Central memory CD4-positive, alpha-beta T cell (primary cell): ENCODE measurements at places on chromosomes 3 and 15.

DNA sequence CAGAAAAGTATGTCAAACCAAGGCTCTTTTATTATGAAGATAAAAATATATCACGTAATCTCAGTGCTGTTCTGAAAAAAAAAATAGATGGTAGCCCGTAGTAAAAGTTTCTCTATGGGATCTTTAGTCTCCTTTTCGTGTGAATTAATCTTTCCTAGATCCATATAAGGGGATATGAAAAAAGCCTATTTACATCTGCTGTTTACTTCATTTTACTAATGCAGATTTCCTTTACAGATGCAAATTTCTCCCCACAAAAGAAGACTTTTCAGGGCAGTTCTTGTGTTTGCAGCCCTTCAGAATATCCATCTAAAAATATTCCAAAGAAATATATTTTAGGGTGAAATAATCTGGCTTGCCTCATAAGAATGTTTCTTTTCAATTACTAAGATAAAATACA is 1291.7 kb downstream of the ROBO1 start:
- no peak for DNase-seq

DNA sequence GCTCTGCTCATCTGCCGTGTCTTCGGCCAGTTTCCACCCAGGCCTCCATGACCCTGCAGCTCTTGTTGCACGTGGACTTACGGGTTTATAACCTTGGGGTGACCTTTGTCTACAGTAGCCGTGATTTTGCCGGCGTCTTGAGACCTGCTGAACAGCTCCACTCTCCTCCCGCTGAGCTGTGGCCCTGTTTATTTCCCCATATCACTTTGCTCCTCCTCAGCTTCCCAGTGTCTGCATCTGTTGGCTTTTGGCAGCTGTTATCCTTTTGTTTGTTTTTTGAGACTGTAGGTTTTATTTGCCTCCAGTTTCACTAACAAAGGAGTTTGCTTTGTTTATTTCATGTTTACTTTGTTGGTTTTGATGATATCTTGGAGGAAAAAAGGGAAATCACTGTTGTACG is 29.3 kb upstream of the SLC28A1 start:
- no peak for DNase-seq

DNA sequence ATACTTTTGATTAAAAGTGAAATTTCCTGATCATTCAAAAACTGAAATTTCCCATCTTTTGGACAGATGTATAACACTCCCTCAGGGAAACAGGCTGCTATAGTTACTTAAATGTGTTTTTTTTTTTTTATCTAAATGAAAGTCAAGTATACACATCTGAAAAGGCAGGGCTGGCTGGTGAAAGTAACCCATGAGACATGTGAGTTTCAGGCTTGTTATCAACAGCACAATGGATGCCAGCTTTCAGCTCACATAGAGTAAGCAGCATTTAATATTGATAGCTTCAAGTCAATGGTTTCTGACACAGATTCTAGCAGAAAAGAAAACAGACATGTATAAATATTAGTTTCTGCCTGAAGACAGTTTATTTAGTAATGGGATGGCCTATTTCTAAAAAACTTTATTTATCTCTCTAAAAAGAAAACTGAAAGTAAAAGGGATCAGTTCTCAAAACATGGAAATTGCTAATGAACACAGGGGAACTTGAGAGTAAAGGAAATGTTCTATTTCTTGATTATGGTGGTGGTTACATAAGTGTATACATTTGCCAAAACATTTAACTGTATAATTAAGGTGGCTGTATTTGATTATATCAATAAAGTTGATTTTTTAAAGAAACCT is 89.7 kb upstream of the CMC1 start:
- DNase-seq, result no peak

- DNase-seq, result no peak
These were observed 800.3 kb upstream of the GBE1 start for GRCh38 chr3:82561784-82562183.

GRCh38 chr3:14490831-14491230 is 49.3 kb downstream of the GRIP2 start:
- no peak for DNase-seq

GRCh38 chr3:76026379-76026778 is 241.0 kb upstream of the ZNF717 start:
- DNase-seq, result no peak

- DNase-seq, result no peak
These were observed 55.1 kb downstream of the PEX5L start for GRCh38 chr3:179981646-179982045.

DNA sequence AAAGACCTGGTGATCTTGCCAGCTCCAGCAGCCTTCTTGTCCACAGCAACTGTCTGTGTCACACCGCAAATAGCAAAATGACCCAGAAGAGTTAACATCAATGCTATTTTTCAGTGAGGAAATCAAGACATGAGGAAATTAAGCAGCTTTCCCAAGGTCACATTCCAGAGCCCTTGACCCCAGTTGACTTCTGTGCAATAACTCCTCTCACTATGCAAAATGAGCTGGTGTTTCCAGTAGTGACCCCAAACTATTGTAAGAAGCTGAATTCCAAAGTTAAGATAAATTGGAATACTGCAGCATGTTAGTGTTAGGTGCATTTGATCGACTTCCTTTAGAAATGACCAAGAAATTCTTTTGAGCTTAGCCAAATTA is 172.8 kb upstream of the SNTN start:
- no peak for DNase-seq

GRCh38 chr3:165716592-165716991 is 120.6 kb downstream of the BCHE start:
- no peak for DNase-seq

- no peak for DNase-seq
These were observed 16.4 kb upstream of the HCN4 start for GRCh38 chr15:73385205-73385604.

DNA sequence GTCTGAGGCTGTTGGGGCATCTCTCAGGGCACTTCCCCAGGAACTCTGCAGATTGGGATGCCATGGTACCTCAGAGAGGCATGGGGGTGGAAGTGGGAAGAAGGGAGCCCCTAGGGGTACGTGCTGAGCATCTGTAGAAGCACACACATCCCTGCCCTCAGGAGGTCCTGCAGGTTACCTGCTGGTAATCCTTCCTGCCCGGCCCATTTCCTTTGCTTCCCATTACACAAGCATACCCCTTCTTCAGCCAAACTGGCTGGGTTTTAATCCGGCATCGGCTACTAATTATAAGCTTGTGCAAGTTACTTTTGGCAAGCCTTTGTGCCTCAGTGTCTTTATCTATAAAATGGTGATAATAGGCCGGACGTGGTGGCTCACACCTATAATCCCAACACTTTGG is 3.1 kb upstream of the SMAD6 start:
- DNase-seq, result no peak
